ENCODE measurements at places on chromosomes 13 and 19. TPM values are rescaled to one million over a fixed set of nuclear protein-coding genes. Genes with fewer than 3 reads are reported as not detected.

Gene VSTM1
- total RNA-seq = not detected

Gene TMEM190
- total RNA-seq = 0.96 TPM

Gene FCAR
- total RNA-seq = not detected

Gene EPS8L1
- 92.1 TPM for total RNA-seq

Gene KLK14
- not detected for total RNA-seq

Gene KLK2
- total RNA-seq = not detected

Gene CD209
- total RNA-seq = not detected
